ENCODE measurements at places on chromosomes 7 and 10. TPM values are rescaled to one million over a fixed set of nuclear protein-coding genes. Genes with fewer than 3 reads are reported as not detected.

DNA sequence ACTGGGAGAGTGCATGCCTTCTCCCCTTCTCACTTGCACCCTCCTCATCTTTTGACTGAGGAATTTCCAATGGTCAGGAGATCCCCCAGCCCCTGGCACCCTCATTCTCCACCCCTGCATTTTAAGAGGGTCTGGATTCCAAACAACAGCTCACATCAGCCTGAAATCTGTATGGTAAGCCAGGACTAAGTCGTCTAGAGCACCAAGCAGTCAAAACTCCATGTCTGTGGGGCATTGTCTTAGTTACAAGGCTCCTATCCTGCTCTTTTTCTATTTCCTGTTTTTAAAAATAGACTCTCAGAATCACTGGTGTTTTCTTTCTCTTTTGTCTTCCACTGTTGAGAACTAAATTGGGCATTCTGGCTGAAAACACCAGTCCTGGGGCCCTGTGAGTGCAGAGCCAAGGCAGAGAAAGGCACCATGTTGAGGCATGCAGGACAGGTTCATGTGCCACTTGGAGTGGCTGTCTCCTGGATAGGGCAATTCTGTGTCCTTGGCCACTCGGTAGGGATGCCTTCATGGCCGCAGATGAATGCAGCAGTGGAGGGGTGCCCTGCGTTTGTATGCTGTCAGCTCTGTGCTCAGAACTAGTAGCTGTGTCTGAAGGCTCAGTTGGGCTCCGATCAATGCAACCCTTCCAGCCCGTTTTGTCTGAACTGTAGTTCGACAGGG, 216.6 kb upstream of the YAE1 start:
- no peaks in the 10 kb centered on the region for H3K4me1 ChIP-seq
- no peaks in the 10 kb centered on the region for H3K36me3 ChIP-seq
- no peak for DNase-seq
- no peak overlapping the region for H3K27ac ChIP-seq

GRCh38 chr10:51542853-51543252, 156.5 kb downstream of the CSTF2T start:
- no peaks in the 10 kb centered on the region for H3K27me3 ChIP-seq
- no peak for DNase-seq
- H3K4me1 ChIP-seq, result no peaks in the 10 kb centered on the region
- H3K36me3 ChIP-seq, result no peaks in the 10 kb centered on the region
- H3K4me3 ChIP-seq, result no peak overlapping the region

PITX3 gene
- not detected for total RNA-seq

GRCh38 chr7:51027106-51027934, 244.6 kb upstream of the GRB10 start:
- H3K27ac ChIP-seq, result no peak overlapping the region
- peak; percentile 5 for DNase-seq
- no peak overlapping the region for H3K4me3 ChIP-seq
- no peaks in the 10 kb centered on the region for H3K4me1 ChIP-seq
- H3K27me3 ChIP-seq, result no peaks in the 10 kb centered on the region

GRCh38 chr7:51601461-51601860, 284.9 kb upstream of the COBL start:
- H3K27ac ChIP-seq, result no peak overlapping the region
- peaks cover 3% of the 10 kb centered on the region for H3K4me1 ChIP-seq
- no peaks in the 10 kb centered on the region for H3K27me3 ChIP-seq

SPDYE2B gene
- total RNA-seq, result not detected

DNA sequence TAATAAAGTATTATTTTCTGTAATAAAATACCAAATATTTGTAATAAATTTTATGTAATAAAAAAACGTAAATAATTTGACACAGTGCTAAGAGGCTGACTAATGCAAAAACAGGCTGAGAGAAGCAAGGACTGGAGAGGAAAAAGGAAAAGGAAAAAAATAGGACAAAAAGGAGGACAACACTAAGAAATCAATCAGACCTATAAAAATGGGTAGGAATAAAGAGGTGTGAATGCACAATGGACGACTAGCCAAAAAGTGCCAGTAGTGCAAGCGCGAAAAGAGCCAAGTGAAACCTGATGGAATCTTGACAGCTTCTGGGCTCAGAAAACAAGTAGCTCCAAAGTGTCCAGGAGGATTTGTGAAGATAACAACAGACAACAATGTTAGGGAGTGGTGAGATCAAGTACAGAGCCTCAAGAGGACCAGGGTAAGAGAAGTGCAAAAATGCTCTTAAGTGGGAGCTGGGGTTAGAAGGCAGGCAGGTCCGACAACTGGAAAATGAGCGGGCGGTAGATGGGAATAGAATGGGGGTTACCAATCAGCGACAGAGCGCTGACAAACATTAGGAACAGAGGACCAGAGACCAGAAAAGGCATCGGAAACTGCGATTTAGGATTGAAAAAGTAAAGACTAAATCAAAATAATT, 1.2 kb downstream of the BRAF start:
- H3K36me3 ChIP-seq, result no peaks in the 10 kb centered on the region
- peak overlapping the region; percentile 90 for H3K4me3 ChIP-seq
- peak overlapping the region; percentile 91 for H3K27ac ChIP-seq
- DNase-seq, result peak; percentile 22
- no peaks in the 10 kb centered on the region for H3K4me1 ChIP-seq

- no peak for DNase-seq
- no peaks in the 10 kb centered on the region for H3K27me3 ChIP-seq
- H3K27ac ChIP-seq, result no peak overlapping the region
- no peaks in the 10 kb centered on the region for H3K4me1 ChIP-seq
- no peaks in the 10 kb centered on the region for H3K36me3 ChIP-seq
Measured at GRCh38 chr10:76697923-76698322, 939.7 kb downstream of the KCNMA1 start.

DNA sequence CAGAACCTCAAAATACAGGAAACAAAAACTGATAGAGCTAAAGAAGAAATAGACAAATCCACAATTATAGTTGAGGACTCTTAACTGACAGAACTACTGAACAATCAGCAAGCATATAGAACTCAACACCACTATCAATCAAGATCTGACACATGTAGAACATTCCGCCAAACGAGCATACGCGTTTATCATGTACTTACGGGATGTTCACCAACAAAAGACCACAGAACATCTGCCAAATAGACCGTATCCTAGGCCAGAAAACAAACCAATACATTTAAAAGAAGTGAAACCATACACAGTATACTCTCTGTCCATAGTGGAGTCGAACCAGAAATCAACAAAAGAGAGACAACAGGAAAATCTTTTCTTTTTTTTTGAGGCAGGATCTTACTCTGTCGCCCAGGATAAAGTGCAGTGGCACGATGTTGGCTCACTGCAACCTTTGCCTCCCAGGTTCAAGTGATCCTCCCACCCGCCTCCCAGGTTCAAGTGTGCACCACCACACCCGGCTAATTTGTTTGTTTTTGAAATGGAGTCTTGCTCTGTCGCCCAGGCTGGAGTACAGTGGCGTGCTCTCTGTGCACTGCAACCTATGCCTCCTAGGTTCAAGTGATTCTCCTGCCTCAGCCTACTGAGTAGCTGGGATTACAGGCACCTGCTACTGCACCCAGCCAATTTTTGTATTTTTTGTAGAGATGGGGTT, 5.1 kb downstream of the GNA12 start:
- no peak overlapping the region for H3K27ac ChIP-seq
- DNase-seq, result no peak
- H3K27me3 ChIP-seq, result no peaks in the 10 kb centered on the region
- H3K4me1 ChIP-seq, result peaks cover 5% of the 10 kb centered on the region
- H3K36me3 ChIP-seq, result no peaks in the 10 kb centered on the region

DNA sequence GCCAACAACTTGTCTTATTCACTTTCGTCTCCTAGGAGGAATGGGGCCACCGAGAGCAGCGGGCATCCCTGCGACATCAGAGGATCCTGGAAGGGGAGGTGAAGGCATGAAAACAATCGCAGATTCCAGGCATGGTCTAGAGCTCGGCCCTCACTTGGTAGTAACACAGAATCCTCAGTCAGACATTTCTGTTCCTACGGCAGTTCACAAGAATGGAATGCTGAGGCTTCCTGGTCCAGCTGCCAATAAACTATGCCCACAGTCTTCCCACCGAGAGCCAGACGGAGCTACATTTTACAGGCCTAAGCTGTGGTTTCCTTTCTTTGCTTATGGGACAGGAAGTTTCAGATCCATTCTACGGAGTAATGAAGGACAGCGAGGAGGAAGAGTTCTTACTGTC, 75.8 kb downstream of the OR13A1 start:
- no peaks in the 10 kb centered on the region for H3K27me3 ChIP-seq
- H3K36me3 ChIP-seq, result no peaks in the 10 kb centered on the region
- H3K27ac ChIP-seq, result no peak overlapping the region
- H3K4me1 ChIP-seq, result no peaks in the 10 kb centered on the region
- DNase-seq, result no peak

PPP1R17 gene
- total RNA-seq, result not detected
